ENCODE measurements at places on chromosomes 11 and 22.

DNA sequence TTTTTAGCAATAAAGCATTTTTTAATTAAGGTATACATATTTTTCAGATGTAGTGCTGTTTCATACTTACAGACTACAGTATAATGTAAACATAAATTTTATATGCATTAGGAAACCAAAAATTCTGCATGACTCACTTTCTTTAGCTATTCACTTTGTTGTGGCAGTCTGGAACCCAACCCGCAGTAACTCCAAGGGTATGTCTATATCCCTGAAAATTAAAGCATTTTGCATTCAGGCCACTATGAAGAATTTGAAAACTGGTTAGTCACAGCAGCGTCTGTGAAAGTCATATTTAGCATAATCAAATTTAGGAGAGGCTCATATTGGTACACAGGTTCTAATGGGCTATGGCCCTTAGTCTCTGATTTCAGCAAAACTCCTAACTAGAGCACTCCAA is 46.8 kb downstream of the BBOX1 start:
- DNase-seq = no peak

DNA sequence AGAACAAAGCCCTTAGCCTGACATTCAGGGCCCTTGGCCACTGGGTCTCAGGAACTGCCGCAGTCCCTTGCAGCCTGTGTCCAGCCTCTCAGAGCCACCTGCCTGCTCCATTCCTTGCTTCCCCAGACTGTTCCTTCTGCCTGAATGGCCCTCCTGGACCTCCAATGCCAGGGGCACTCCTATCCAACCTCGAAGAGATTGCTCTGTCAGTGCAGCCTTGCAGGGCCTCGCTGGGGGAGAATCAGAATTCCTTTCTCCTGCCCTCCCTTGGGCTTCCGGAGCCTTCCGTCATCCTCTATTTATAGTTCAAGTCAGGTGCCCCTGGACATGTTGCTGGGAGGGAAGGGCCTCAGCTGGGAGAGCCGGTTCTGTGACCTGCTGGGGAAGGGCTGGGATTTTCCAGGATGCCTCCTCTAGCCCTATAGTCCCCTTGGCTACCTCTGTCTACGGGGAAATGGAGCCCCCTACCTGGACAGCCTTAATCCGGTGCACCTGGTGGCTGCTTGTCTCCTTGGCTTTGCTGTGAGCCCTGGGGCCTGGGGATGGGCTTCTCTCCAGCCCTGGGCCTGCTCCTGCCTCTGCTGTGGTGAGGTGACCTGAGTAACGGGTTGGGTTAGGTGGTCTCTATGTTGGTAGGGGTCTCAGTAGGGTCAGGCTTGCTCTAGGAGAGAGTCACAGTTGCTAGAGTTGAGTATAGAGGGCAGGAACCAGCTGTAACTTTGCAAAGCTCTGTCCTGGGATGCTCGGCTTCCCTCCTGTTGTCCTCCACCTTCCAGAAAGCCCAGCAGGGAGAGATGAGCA is 45.9 kb upstream of the SYT7 start:
- no peak for DNase-seq

- no peak for DNase-seq
Observed at GRCh38 chr22:20299746-20300136, 20.1 kb downstream of the DGCR6L start.

DNA sequence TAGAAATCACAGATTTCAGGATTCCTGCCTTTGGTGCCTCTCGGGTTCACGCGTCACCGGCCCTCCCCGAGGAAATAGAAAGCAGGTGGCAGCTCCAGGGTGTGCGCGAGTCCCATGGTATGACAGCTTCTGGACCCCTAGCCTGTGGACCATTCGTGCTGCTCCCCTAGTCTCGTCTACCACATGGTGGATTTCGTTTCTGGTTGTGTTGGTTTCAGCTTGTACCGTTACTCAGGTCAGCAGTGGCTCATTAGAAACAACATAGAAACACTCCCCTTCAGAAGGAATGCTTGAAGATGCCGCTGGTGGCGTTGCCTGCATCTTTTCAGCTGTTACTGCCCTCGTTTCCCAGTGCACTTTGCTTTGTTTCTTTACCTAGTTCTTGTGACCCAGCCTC is 700 bp downstream of the TTC17 start:
- DNase-seq = peak; percentile 1

DNA sequence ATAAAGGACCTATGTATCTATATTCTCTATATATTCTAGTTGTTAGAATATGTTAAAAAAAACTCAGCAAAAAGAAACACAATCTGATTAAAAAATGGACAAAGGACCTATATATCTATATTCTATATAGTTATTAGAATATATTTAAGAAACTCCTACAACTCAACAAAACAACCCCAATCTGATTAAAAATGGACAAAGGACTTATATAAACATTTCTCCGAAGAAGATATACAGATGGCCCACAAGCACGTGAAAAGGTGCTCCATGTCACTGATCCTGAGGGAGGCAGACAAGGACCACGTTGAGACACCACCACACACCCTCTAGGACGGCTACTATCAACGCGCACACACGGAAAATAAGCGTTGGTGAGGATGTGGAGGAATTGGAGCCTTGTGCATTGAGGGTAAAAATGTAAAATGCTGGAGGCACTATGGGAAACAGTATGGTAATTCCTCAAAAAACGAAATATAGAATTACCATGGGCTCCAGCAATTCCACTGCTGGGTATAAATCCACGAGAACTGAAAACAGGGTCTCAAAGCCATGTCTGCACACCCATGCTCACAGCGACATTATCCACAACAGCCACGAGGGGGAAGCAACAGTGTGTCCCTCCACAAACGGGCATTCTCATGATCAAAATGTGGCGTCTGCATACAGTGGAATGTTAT is 22.7 kb downstream of the YPEL1 start:
- peak; percentile 17 for DNase-seq

DNA sequence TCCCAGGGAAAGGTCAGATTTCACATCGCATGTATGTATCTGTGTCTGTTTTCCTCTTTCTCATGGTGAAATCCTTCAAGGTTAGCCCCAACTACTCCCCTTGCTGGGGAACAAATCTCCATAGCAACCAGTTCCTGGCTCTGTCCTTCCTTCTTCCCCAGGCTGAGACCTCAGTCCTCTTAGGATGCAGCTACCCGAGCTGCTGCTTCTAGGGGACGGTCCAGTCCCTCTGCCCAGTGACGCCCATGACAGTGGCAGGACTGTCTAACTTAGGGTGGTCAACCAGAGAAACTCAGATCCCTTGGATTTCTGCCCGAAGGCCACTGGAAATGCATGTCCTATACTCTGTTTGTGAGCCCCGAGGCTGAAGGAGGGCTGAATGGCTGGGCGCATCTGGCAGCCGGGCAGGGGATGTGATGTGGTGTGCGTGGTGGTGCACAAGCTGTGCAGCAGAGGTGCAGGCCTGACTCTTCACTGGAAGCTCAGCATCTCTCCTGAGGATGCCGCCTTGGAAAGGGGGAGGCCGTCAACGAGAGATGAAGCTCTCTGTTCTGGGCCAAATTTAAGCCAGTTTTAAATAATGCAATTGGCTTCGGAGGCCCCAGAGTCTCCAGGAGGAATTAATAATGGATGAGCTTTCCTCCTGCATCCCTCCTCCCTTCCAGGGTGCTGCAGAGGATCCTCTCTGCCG is 118.7 kb upstream of the B3GAT1 start:
- no peak for DNase-seq

DNA sequence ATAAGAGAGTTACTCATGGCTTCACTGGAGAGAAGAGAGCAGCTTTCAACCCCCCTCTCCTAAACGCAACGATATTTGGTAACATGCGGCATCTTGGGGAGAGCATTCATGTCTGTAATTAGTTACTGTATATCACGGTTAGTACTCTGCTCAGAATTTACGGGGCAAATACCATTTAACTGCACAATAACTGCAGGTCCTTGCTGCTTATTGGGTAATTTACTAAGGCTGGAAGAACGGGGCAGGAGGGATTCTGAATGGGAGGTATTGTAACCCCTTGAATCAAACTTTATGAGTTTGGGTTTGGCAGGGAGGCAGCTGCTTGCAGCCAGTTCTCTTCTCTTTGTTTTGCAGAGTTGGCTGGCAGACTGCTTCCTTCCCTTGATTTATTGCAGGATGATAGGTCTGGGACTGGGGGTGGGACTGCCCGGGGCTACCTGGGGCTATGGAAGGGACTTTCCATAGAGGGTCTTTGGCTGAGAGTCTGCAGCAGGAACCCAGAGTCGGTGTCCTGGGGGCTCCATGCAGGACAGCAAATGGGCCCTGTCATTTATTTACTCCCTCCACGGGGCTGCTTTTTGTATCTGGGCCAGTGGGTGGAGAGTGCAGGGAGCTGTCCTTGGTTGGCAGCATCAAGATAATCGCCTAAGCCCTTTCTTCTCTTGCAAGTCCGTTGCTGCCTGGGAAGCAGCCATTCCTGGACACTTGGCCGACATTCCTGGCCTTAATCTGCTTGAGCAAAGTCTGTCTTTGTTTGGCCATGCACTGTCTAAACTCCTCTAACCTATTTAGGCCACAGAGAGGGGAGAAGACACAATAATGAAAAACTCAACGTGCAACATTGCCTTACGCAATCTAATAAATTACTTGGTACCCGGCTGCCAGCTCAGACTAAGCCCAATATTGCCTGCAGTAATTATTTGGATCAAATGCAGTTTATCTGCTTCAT is 188.9 kb downstream of the ST3GAL4 start:
- no peak for DNase-seq

- peak; percentile 37 for DNase-seq
Observed at GRCh38 chr11:33893711-33894397, 2.0 kb upstream of the LMO2 start.

DNA sequence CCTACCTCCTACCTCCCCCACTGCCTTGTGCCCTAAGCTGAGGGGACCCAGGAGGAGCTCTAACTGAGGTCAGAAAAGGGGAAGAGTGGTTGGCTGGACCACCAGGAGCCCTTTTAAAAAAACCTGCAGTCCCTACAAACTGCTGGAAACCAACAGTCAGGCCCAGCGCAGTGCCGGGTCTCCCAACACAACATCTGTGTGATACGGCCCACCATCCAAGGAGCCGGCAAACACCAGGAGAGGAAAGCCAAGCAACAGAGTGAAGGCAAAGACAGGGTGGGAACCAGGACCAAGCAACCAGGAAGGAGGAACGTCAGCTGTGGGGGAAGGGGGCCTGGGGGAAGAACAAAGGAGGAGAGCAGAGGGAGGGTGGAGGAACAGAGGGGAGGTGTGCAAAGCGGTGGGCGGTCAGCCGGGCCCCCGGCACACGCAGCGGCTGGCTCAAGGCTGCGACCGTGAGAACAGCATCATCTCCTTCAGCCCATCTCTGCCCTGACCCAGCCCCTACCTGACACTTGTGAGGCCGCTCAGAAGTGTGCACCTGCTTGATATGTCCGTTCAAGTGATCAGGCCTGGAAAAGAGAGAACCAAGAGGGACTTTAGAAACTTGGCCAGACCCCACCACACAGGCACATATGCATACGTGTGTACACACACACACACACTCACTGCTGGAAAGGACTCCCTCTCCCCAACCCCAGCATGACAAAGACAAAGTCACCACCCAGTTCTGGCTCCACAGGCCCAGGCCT is 3.6 kb downstream of the PATZ1 start:
- no peak for DNase-seq

- no peak for DNase-seq
Observed at GRCh38 chr11:75150879-75151278, at the start of gene SLCO2B1. Gene SLCO2B1, plus strand, starts transcription at chr11:75151107. Its CDS starts 275 bp downstream, at chr11:75151382.

DNA sequence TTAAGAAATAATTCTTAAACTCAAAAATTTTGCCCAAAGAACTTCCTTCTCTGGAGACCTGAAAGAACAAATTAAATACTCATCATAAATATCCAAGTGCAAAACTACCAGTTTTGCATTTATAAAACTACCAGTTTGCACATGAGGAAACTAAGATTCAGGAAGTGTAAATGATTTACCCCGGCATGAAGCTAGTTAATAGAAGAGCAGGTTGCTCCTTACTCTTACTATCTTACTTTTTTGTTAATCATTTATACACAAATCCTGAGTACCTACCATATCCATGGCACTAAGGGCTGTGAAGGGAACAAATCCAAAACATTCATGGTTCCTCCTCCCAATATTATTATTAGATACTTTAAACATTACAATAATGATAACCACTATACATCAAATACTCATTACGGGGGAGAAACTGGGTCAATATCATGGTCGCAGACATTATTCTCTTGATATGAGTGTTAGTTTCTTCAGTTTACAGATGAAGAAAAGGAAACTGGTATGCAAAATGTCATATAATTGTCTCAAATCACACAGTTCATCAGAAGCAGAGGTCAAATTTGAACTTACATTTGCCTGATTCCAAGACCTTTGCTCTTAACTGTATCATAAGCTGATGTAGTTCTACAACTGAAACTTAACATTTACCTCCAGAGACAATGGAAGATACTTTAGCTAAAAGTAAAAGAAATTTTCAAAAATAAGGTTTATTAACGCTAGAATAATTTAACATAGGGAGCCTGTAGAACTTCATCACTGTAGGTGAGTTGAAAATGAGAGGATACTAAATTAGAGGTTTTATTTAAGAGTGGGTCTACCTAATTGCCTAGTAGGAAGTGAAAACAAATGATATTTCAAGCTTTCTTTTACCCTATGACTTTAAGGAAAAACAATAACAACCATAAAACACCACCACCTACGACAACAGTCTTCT is 74.5 kb downstream of the FAM76B start:
- no peak for DNase-seq

GRCh38 chr22:33023153-33023827 is 34.9 kb downstream of the SYN3 start:
- DNase-seq = no peak

GRCh38 chr22:38352436-38352835 is 35.2 kb upstream of the CSNK1E start:
- DNase-seq = no peak

Measured in stimulated activated CD4-positive, alpha-beta T cell treated with anti-CD3 and anti-CD28 coated beads, Interleukin-1b, Interleukin-23, amount 100 ng/mL, for 1 hour (primary cell).